H1 (cell line): ENCODE measurements at places on chromosomes 5 and 9.

- no peak for DNase-seq
These were observed 68.4 kb downstream of the ANXA1 start for GRCh38 chr9:73219985-73220626.

GRCh38 chr5:175842951-175843793 lies 28.2 kb upstream of the CPLX2 start:
- no peak for DNase-seq

- no peak for DNase-seq
These were observed 16.6 kb upstream of the HMGCR start for GRCh38 chr5:75320371-75320770.

DNA sequence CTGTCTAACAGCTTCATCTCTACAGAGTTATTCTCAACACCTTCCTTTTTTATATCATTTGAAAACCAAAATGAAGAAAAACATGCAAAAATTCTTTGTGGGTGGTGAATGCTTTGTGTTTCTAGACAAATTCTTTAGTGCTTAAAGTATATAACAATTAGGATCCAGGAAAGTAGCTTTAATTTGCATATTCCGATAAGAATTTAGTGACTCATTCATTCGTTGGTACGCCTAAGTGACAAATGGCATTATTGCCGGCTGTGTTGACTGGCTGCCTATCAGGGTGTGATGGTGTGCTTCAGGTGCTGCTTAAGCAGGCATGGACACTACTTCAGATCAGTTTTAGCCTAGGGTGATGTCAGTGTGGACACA lies 35.2 kb downstream of the LMNB1 start:
- no peak for DNase-seq

DNA sequence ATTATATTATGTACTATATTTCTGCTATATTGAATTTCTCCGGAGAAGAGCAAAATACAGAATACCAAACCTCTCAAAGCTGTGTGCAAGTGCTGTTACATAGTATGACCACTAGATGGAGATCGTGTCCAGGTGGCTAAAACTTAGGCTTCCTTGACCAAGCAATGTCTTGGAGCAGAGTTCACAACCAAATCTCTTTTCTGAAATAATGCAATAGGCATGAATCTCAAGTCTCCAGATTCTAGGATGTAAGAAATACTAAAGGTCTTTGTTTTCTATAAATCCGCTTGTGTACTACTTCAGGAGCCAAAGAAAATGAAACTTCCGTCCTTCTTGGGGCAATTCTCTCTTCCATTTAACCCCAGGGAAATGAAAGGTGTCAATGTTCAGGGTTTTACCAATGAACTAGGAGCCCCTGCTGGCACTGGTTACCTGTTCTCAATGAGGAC lies 181.5 kb upstream of the RAI14 start:
- no peak for DNase-seq

GRCh38 chr5:116484645-116485044 lies 90.0 kb downstream of the SEMA6A start:
- no peak for DNase-seq

- no peak for DNase-seq
These were observed 10.8 kb upstream of the PRRC1 start for GRCh38 chr5:127506616-127507015.

- DNase-seq, result no peak
These were observed 122.5 kb downstream of the LHFPL2 start for GRCh38 chr5:78526049-78526525.

DNA sequence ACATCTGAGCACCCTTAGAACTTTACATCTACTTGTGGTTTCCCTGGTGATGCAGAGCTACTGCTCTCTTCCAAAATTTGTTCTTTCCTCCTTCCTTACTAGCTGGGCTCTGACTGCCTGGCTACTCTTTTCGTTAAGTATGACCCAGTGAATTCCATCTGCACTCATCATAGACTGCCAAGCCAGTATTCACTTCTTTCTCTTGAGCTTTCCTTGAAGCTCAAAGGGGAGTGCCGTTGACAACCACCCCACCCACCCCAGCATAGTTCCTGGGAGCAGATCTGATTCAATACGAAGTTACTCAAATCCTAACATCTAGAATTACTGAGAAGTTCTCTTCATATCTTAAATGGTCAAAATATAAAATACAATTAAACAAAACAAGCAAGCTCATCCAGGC lies 190.5 kb downstream of the ADAMTS12 start:
- DNase-seq, result no peak
